ENCODE measurements at places on chromosomes 2 and 18. TPM values are rescaled to one million over a fixed set of nuclear protein-coding genes. Genes with fewer than 3 reads are reported as not detected.

DNA sequence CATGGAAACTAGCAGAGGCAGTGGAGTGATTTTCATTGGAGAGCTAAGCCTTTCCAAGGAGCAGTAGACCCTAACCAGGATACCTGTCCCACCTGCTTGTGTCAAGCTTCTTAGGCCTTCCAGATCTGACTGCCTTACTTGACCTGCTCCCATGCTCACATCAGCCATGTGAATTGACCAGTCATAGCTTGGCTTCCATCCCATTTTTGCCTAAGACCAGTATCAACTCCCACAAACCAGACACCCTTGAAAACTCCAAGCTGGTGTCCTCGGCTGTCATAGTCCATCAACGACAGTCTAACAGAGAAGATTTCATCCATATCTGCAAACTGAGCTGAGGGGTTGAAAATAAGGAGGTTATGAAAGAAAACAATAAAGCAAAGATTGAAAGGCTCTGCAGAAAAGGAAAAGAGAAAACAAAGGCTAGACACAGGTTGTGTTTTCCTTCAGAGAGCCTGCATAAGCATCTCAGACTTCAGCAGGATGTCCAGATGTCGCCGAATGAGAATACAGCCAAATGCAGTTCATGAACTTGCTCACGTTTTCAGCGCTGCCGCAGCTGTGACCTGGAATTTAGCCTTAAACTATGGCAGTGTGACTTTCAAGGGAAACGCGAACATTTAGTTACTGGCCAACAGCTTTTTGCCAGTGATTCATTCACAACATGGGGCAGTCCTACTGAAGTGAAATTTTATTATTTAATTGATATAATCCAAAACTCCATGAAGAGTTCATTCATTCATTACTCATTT is 868.1 kb upstream of the ID2 start:
- DNase-seq: peak; percentile 89

GRCh38 chr18:317618-318017 is 49.8 kb upstream of the THOC1 start:
- DNase-seq: no peak

DNA sequence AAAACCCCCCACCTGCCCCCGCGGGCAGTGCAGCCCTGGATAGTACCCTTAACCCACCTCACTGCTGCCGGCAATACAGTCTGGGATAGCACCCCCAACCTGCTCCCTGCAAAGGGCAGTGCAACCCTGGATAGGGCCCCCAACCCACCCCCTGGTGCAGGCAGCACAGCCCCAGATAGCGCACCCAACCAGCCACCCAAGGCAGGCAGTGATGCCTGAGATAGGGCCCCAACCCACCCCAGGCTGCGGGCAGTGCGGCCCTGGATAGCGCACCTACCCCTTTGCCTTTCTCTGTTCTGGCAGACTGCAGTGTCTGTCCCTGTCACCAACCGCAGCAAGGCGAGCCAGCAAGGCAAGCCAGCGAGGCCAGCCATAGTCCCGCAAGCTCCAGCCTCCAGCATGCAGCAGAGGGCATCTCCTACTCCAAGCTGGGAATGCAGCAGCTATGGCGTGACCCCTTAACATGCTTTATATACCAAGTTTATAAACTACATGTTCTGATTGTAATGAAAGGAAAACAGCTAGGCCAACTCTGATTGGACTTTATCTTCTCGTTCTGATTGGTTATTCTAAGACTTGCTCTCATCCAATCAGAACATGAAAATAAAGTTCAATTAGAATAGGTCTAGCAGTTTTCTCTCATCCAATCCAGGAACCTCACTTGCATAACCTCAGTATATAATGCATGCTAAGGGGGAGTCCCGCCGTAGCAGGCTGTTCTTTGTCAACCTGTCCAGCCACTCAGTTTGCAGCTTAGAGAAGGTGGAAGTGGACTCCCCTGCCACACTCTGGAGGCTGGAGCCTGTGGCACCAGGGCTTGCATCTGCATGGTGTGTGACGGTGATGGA is 34.1 kb upstream of the ANKRD62 start:
- no peak for DNase-seq

DNA sequence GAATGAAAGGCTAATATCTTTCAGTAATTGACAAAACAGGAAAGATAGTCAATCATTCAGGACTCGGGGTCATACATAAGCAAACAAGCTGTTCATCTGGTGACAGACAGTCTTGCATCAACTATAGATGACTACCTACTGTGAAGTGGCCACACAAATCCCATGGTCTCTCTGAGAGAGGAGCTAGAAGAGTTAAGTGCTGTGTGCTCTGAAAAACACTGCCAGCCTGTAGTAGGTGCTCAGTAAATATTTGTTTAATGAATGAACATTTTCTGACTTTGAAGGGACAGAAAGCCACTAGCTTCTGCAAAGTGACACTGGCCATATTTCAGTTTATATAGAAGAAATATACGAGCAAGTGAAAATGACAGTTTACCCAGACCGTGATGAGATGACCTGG is 184.0 kb upstream of the CHAC2 start:
- no peak for DNase-seq

DNA sequence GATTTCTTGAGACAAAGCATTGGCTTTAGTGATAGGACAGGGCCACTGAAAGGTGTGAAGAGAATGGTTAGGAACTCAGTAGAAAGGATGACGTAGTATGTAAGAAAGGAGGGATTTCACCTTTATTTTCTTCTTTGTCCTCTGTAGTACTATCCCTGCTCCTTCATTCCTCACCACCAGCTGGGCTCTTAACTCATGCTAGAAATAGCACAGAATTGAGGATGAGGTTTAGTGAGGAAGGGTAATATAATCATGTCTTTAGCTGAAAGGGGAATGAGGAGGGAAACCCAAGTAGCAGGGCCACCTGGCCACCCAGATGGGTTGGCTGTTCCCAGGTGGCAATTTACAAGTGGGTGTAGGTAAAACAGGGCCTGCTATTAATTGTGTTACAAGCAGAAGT is 15.2 kb downstream of the ACVR2A start:
- DNase-seq: peak; percentile 8

- peak; percentile 36 for DNase-seq
Observed at GRCh38 chr2:96320728-96321622, 4.1 kb upstream of the ITPRIPL1 start.

DNA sequence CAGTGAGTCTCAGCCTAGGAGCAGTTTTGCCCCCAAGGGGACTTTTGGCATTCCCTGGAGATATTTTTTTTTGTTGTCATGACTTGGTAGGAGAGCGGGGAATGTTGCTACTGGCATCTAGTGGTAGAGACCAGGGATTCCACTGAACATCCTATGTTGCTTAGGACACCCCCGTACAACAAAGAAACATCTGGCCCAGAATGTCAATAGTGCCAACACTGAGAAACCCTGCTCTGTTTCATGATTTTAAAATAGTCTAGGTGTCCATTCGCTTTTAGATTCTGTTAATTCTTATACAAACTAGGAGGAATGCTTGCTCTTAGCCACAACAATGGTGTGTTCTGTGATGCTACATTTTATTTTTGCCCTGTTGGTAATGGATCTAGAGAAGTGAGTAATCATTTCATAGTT is 225.8 kb upstream of the SIX3 start:
- DNase-seq: peak; percentile 10

- no peak for DNase-seq
Observed at GRCh38 chr2:54308186-54308585, 52.2 kb upstream of the TSPYL6 start.

GRCh38 chr2:129469389-129469788 is 510.1 kb upstream of the RAB6C start:
- DNase-seq: no peak

DNA sequence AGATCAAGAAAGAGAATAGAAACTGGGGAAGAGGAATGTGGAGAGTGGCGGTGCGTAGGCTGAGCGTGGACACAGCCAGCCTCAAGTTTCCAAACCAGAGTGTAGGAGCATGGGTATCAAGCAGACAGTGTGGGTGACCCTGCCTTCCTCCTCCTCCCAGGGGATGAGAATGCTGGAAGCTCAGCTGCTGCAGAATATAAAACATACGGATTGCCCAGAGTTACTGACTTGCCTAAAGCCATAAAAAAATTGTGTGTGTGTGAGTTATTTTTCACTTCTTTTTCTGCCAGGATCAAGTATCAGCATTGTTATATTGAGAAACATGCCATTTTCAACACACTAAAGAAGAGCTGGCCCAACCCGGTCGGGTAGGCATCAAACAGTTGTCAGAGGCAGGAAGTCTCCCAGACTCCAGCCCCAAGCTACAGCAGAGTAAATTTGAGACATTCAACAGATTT is 333.3 kb upstream of the ACVR2A start:
- peak; percentile 84 for DNase-seq

GRCh38 chr2:191051825-191052778 is 38.1 kb upstream of the STAT1 start:
- DNase-seq: peak; percentile 72

- DNase-seq: no peak
Observed at GRCh38 chr2:224111576-224111975, 72.5 kb upstream of the SERPINE2 start.

GRCh38 chr18:9941103-9941502 is 27.3 kb downstream of the VAPA start:
- DNase-seq: no peak

DNA sequence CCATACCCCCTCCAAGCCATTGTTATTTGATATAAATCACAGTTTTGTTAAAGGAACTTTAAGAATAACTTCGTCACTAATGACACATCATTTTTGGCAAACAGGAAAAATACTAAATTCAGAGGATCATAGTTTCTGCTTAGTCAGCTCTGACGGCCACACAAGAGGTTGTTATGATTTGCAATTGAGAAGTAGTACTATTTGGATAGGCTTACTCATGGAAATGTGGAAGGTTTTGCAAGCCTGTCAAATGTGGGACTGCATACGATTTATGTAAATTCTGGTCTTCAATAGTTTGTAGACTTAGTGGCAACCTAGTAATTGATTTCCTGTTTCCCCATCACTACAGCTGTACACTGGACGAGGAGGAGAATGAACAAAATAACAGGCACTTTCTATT is 108.1 kb downstream of the ARHGEF33 start:
- DNase-seq: peak; percentile 67

GRCh38 chr18:56726906-56727305 is 75.7 kb downstream of the WDR7 start:
- no peak for DNase-seq

DNA sequence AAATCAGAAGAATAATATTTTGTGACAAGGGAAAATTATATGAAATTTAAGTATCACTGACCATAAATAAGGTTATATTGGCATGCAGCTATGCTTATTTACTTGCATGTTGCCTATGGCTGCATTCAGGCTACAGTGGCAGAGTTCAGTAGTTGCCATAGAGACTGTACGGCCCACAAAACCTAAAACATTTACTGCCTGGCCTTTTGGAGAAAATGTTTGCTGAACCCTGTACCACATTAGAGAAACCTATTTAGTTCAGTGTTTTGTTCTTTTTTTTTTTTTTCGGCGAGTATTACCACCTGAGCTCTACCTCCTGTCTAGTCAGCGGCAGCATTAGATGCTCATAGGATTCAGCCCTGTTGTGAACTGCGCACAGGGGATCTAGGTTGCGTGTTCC is 163.7 kb downstream of the MCFD2 start:
- DNase-seq: no peak

GRCh38 chr2:43387092-43388062 is 161.0 kb upstream of the ZFP36L2 start:
- DNase-seq: peak; percentile 72

GRCh38 chr2:231597014-231597611 is 4.4 kb downstream of the TEX44 start:
- peak; percentile 74 for DNase-seq

- DNase-seq: no peak
Observed at GRCh38 chr2:95062242-95063085, 37.0 kb downstream of the MAL start.

GRCh38 chr2:240293557-240294461 is 141.7 kb upstream of the GPC1 start:
- DNase-seq: peak; percentile 86

DNA sequence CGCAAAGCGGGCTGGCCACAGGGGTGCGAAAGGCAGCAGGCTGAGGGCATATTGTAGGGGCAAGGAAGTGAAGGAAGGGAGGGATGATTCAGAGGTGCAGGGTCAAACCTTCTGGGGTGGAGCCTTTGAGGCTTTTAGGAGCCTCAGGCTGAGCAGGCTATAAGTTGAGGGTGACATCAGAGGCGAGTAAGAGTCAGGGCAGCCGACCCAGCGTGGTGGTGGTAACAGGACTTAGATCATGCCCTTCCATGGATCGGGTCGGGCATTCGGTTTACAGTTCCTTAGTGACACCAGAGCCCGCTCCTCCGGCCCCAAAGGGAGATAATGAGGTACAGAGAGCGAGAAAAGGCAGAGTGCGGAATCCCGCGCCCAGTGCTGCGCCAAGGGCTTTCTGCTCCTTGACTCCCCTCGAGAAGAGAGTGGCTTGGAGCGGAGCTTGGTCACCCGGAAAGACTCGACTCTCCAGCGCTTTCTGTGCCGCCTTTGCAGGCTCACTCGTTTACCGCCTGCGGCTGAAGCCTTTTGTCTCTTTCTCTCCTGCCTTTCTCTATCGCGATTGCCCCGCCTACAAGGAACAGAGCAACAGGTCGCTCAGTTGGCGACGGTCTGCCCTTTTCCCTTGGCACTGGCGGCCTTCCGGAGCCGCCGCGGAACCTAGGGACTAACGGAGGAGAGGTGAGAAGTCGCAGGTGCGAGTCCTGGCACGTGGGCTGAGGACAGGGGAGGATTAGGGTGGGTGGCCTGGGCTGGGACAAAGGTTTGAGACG is 720 bp downstream of the LBX2 start:
- DNase-seq: peak; percentile 25

ACTR1B gene
- total RNA-seq: 38.6 TPM

DTNA gene
- 74.7 TPM for total RNA-seq

CD302 gene
- 18.1 TPM for total RNA-seq

FAM98A gene
- total RNA-seq: 22.2 TPM

NPPC gene
- 1.5 TPM for total RNA-seq

NTSR2 gene
- total RNA-seq: not detected

TANK gene
- total RNA-seq: 29.5 TPM
